ENCODE measurements at places on chromosomes 7 and 10.

- DNase-seq, result no peak
Observed at GRCh38 chr10:24668247-24668646, 55.4 kb downstream of the ARHGAP21 start.

DNA sequence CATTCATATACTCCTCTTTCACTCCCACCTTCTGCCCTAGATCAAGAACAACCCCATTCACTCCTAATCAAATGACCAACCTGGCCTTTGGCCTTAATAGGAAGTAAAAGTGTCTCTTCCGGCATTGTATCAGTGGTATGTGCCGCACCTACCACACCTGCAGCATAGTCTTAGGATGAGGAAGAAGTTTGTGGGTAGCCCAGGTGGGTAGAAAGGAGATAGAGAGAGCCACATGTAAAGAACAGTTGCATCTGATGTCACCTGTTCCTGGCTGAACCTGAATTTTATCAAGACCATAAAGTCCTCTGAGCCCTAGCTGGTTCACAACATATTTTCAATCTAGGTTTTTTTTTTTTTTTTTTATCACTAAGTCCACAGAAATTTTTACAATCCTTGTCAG, 55.5 kb upstream of the PTPN12 start:
- DNase-seq, result no peak

GRCh38 chr10:80320377-80320776, 30.9 kb upstream of the MAT1A start:
- no peak for DNase-seq

DNA sequence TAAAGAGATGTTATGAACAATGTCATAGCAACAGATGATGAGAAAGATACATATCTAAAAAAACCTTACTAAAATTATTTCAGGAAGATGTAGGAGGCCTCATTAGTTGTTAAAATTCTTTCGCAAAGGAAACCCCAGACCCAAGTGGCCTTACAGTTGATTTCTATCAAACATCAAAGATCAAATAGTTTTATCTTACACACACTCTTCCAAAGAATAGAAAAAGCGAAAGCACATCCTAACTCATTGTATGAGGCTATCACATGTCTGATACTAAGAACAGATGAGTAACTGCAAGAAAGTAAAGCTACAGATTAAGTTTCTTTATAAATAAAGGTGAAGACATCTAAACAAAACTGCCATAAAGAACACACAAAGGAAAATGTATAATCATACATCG, 82.9 kb upstream of the GDF10 start:
- DNase-seq, result no peak

GRCh38 chr7:27185013-27185853, at the start of gene HOXA11:
Gene HOXA11 (minus strand): TSS chr7:27185232. CDS start chr7:27185144, 88 bp downstream.
- DNase-seq, result no peak

GRCh38 chr7:82468435-82468834, 24.9 kb upstream of the CACNA2D1 start:
- DNase-seq, result no peak

GRCh38 chr7:149690688-149691446, 82.5 kb downstream of the ZNF467 start:
- DNase-seq, result peak; percentile 92

- no peak for DNase-seq
Observed at GRCh38 chr10:130790339-130790738, 521.2 kb downstream of the TCERG1L start.

DNA sequence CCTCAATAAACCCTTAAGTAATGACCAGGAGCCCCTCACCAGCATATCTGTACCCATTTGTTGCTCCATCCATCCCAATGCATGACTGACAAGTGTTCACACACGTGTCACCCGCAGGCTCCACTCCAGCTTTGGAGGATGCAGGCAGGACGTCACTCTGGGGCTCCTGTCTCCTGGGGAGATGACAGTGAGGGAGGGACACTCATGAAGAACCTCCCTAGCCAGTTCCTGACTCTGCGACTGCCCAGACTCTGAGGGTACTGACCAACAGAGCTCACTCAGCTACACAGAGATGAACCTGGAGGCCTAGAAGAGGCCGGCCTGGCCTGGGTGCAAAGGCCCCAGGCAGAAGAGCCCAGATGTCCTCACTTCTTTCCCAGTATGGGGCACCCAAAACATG, 135.1 kb upstream of the RET start:
- no peak for DNase-seq

DNA sequence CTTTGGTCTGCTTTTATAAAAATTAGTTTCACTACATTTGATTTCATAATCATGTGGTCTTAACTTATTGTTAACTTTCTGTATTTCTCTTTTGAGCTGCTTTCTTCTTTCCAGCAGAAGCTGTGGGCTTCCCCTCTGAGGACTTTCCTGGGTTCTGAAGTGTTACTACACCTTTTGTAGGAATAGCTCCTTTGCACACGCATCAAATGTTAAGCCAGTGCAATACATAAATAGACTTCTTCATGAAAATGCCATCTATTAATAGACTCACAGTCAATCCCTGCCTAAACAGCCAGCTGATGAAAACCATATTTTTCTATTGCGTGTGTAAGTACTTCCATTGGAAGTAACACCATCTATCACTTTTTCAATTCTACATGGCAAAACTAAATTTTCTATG, 1.5 kb downstream of the ABCB4 start:
- no peak for DNase-seq

- DNase-seq, result no peak
Observed at GRCh38 chr7:79770063-79770462, 316.6 kb upstream of the MAGI2 start.

DNA sequence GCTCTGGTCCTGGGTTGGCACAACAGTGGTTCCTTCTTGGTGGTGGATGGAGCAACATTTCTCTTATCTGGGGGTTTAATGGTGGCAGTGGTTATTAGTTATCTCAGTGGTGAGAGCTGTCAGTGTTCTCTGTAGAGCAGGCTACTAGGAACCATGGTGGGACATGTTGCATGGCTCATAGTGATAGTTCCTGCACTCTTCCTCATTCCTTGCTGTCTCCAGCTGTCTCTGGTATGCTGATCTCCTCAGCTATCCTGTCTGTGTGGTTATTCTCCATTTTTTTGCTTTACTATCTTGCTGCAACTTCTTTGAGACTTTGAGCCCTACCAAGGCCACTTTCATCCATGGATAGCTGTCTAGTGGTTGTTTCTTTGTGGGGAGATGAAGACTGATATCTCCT, 44.0 kb downstream of the CCDC7 start:
- no peak for DNase-seq

DNA sequence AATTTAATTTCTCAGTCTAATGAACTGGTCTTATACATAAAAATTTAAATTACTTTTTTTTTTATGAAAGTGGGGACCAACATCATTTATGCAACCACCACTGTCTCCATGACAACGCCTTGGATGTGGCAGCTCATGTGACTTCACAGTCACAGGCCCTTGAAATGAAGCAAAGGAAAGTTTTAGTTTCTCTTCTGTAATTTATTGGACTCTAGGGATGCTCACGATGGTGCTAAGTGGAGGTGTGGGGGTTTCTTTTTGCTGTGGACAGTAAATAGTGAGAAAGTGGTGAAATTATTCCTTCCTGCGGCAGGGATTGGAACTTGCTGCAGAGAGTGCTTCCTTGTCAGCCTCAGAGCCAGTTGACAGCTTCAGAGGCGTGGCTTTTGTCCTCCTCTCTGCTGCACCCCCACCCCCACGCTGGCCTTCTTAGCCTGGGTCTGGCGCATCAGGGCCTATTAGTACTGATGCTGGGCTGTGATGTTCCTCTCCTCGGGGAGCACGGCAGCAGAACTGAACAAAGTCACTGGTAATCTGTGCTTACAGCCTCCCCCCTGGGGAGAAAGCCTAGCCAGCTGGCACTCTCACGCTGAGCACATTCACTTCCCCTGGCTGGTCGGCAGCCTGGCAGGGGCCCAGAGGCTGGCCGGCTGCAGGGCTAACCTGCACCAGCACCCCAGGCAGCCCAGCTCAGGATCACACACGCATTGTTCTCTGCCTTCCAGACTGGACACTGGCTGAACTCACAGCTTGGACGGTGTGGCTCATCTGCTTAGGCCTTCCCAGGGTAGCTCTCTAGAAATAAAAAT, 517.5 kb upstream of the GALNT17 start:
- no peak for DNase-seq

Measured in NCI-H526 treated with DMSO at 0.1 percent for 48 hours (cell line).